ENCODE measurements at places on chromosomes 1 and 21.

DNA sequence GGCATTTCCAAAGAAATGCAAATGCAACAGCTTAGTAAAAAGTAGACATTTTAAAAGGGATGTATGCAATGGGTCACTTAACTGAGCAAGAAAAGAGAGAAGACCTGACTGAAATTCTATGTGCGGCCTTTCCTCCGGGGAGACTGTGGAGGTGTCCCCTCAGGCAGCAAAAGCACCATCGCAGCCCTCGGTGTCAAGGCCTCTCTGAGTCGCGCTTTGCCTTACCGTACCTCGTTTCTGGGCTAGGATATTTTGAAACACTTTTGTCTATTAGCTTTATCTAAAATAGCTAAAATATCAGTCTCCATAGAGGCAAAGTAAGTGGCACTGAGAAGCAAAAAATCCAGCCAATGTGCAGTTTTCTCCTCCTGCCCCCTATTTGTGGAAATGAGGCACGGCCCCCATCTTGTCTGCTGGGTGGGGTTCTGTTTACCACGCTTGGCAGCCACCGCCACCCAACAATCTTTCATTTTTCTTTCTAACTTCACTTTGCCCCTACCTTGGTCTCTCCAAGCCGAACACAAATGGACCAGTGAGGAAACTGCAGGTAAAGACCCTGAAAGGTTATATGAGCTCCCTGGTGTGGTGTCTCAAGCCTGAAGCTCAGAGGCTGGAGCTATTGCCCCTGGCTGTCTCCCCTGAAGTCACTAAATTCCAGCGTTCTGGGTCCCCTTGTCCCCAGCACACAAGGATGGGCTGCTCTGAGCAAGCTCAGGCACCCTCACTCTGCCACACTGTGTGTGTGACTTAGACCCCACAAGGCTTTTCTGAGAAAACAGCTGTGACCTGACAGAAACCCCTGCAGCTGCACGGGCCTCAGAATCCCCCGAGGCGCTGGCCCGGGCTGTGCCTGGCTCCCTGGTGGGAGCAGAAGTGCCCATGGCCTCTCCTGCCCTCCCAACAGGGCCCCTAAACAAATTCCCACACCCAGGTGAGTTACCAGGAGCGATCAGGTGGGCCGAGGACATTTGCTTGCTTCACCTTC, 1.6 kb downstream of the CD247 start:
- no peak for DNase-seq

DNA sequence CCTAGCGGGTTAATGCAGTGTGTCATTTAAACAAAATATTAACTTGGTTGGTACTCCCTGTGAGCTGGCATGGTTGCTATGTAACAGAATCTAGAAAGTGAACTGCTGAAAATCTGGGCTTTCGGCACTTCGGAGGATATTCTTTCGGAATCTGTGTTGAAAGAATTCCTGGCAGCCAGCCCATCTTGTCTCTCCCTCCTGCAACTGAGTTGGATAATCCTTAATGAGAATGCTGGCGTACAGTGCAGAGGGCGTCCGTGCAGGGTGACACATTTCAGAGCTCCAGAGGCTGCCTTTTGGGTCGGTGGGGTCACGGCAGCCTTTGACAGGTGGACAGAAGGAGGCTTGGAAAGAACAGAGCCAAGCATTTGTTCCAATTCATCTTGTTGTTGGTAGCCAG, 3.7 kb downstream of the KAZN start:
- peak; percentile 17 for DNase-seq

DNA sequence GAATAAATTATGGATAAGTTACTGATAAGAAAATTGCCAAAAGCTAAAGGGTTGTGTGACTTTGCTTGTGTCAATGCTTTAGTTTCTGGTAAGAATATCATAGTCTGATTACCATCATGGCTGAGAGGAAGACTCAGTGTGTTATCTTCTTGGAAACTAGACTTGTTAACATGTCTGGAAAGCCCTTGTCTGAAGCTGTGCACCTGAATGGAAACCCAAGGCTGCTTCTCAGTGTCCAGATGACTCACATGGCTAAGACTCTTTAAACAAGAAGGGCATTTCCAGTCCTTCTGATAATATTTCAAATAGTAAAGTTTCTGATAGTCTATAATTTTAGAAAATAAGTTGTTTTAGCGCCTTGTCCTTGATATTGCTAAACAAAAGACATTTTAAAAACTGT, 1092.7 kb downstream of the PLA2G4A start:
- DNase-seq: no peak

GRCh38 chr1:192516776-192517297, 58.7 kb upstream of the RGS1 start:
- no peak for DNase-seq

DNA sequence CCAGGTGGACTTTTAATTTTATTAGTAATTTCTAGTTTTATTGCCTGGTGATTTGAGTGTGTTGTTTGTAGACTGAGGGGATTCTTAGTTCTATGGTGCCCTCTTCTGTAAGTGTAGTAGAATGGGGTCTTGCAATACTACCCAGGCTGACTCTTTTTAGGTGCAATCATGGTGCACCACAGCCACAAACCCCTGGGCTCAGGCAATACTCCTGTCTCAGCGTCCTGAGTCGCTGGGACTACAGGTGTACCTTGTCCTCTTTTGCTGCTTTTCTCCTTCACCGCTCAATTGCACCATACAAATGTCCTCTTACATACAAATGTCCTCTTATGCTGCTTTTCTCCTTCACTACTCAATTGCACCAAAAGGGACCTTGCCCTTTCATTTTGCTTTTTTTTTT, 43.1 kb downstream of the SCP2 start:
- DNase-seq: peak; percentile 22

GRCh38 chr1:77281491-77282186, at the start of gene AK5:
Gene AK5 (plus strand): TSS chr1:77282019. CDS start chr1:77282314, 295 bp downstream.
- peak; percentile 38 for DNase-seq

DNA sequence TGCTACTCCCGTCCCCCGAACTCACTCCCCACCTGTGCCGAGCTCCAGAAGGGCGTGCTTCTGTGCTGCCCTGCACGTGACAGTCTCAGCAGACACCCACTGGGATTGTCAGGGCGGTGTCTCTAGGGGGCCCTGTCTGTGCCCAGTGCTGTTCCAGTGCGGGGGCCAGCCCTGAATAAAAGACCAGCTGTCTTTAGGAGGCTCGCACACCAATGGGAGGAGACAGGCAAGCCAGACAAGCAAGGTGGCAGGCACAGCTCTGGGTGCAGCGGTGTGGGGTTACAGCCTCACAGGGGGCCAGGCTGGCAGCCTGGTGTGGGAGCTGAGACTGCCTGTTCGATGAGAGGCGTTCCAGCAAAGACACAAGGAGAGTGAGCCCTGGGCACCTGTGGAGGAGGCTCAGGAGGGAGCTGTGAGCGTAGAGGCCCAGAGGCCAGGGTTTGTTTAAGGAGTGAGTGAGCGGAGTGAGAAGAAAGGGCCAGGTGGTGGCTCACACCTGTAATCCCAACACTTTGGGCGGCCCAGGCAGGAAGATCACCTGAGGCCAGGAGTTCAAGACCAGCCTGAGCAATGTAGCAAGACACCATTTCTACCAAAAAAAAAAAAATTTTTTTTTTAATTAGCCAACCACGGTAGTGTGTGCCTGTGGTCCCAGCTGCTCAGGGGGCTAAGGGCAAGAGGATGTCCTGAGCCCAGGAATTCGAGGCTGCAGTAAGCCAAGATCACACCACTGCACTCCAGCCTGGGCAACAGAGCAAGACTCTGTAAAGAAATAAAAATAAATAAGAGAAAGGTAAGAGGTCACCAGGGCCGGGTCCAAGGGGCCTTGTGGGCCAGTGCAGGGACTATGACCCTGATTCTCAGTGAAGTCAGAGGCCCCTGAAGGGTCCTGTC, 48.2 kb upstream of the ARHGEF16 start:
- DNase-seq: no peak

Data from astrocyte of the spinal cord (primary cell).